ENCODE measurements at places on chromosomes 5 and 9.

GRCh38 chr9:127887792-127888191 lies 10.3 kb upstream of the AK1 start:
- no peak for DNase-seq

GRCh38 chr5:137624786-137625349 lies 111.0 kb downstream of the KLHL3 start:
- no peak for DNase-seq

GRCh38 chr5:180646963-180647305 lies 2.5 kb downstream of the FLT4 start:
- DNase-seq: no peak

GRCh38 chr5:622946-623522 lies 10.9 kb downstream of the CEP72 start:
- DNase-seq: no peak

- DNase-seq: no peak
These were observed 145.3 kb downstream of the ADGRV1 start for GRCh38 chr5:90703932-90704331.

GRCh38 chr9:83588256-83588655 lies 34.7 kb upstream of the IDNK start:
- DNase-seq: no peak

GRCh38 chr5:102866237-102866600 lies 111.1 kb downstream of the PAM start:
- DNase-seq: no peak

- peak; percentile 98 for DNase-seq
These were observed at the start of gene SPTLC1 for GRCh38 chr9:92115071-92115858. SPTLC1 (minus strand) TSS chr9:92115413; CDS start chr9:92115370, 43 bp downstream.

DNA sequence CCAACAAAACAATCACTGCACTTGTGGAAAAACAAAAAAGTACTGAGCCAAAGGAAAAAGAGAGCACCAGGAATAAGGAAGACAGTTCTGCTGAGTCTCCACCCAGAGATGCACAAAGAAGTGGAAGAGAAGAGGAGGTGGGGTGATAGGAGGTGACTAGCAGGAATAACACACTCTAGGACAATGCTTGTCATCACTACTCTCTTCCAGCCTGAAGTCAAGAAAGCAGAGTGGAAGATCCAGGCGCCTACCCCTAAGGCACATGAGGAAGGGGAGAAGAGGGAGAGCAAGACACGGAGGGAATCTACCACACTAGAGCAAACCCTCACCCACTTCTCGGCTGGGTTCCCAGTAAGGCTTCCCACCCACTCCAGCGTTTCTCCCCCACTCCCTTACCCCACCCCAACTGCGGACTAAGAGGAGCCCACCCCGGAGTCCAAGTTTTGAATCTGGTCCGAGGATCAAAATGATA lies 1.7 kb downstream of the SLIT3 start:
- DNase-seq: peak; percentile 36

DNA sequence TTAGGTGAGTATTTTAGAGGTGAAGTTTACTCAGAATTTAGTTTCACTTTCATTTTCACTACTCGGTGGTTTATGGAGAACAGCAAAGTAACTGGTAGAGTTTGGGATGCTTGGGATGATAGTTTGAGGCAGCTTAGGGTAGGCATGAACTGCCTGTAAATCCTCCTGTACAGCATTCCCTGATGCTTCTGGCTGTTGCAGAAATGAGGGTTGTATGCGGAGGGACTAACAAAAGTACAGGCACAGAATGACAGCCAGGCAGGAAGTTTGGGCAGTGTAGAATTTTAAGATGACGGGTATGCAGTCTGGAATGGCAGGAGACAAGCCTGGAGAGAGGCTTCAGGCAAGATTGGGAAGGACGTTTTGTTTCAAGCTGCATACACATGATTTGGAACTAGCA lies 48.0 kb upstream of the FAM120AOS start:
- DNase-seq: peak; percentile 67
